Bone marrow (tissue), 2 donors: ENCODE measurements at places on chromosomes 4 and X.

DNA sequence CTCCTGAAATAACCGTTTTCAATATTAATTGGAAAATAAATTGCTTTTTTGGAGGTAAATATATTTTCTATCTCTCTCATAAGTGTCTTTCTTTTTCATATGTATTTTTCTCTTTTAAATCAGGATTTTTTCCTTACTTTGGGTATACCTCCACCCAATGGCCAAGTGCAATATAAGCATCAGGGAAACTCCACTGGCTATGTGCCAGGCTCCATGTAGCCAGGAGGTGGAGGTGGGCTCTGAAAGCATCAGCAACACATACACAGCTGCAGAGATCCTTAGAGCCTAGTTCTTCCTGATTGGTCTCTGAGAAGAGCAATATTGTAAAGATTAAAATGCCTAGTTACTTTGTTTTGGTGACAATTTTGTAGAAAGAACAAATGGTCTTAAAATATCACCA lies 3.4 kb downstream of the GABRA2 start:
- DNase-seq: no peak

DNA sequence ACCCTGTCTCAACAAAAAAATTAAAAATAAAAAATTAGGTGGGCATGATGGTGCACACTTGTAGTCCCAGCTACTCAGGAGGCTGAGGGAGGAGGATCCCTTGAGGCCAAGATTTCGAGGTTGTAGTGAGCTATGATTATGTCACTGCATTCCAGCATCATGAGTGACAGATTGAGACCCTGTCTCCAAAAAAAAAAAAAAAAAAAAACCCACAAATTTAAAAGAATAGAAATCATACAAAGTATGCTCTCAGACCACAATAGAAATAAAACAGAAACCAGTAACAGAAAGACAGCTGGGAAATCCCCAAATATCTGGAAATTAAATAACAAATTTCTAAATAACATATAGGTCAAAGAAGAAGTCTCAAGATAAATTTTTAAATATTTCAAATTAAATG lies 81.0 kb upstream of the HUWE1 start:
- no peak for DNase-seq

- DNase-seq: no peak
These were observed 63.0 kb upstream of the FAM9A start for GRCh38 chrX:8864161-8864560.

DNA sequence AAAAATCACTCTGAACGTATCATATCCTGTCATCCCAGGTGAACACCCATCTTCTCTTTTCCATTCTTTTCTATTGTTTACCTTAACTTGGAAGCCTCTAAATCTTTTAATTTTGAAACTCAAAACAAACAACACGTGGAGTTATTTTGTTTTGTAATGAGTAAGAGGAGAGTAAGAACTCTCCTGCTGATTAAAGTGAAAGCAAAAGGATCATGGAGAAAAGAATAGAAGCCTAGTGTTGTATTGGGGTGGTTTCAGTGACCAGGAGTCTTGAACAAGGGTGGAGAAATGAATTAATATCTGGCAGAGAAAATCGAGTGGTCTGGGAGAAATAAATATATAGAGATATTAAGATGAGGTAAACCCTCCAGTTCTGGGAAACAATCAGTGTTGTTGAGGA lies 237.4 kb upstream of the UGT8 start:
- no peak for DNase-seq

- peak; percentile 64 for DNase-seq
These were observed 41.0 kb downstream of the FNIP2 start for GRCh38 chr4:158809611-158810486.

GRCh38 chr4:15428611-15429010 lies 778 bp downstream of the C1QTNF7 start:
- no peak for DNase-seq

- DNase-seq: no peak
These were observed 29.2 kb downstream of the PRRG1 start for GRCh38 chrX:37378404-37378803.

- DNase-seq: no peak
These were observed 186.6 kb upstream of the MAOA start for GRCh38 chrX:43469391-43470054.

GRCh38 chr4:172311682-172312081 lies 498.5 kb downstream of the GALNTL6 start:
- DNase-seq: no peak

- no peak for DNase-seq
These were observed 1.3 kb upstream of the CXorf65 start for GRCh38 chrX:71107762-71108360.

- no peak for DNase-seq
These were observed 184.9 kb upstream of the DKK2 start for GRCh38 chr4:107220976-107221375.

GRCh38 chr4:98565681-98566301 lies 92.6 kb downstream of the TSPAN5 start:
- no peak for DNase-seq
